ENCODE measurements at places on chromosomes 6 and 20.

- DNase-seq: no peak
Measured at GRCh38 chr20:48223715-48224114, 438.4 kb upstream of the SULF2 start.

DNA sequence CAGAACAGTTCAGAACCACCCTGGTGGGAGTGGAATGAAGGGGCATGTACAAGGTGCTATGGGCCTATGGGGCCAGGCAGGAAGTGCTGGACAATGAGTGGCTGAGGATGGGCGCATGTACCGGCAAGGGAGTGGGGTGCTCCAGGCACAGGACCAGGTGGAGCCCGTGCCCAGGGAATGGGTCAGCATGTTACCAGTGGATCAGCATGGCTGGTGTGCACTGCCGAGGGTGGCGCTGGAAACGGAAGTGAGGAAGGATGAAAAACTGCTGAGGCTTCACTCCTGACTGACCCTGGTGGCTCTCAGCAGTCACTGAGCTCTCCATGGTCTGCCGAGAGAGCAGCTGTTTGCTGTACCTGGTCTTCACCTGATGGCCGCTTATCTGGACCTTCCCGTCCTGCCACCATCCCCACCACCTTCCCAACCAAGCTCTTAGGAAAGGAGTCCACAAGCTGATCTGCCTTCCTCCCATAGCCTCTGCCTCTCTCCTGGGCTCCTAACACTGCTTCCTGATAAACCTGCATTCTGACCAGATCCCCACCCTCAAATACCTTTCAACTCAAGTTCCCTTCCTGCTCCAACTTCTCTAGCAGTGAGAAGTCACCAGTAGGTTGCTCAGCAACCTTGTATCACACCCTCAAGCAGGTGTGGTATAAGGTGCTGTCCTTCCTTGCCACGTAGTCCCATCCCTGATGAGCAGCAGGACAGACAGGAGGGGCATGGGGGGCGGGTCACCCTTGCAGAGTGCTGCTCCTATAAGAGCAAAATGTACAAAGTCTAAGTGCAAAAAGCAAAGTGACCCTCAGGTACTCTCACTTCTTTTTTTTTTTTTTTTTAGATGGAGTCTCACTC, 7.1 kb downstream of the UQCC2 start:
- DNase-seq: no peak

DNA sequence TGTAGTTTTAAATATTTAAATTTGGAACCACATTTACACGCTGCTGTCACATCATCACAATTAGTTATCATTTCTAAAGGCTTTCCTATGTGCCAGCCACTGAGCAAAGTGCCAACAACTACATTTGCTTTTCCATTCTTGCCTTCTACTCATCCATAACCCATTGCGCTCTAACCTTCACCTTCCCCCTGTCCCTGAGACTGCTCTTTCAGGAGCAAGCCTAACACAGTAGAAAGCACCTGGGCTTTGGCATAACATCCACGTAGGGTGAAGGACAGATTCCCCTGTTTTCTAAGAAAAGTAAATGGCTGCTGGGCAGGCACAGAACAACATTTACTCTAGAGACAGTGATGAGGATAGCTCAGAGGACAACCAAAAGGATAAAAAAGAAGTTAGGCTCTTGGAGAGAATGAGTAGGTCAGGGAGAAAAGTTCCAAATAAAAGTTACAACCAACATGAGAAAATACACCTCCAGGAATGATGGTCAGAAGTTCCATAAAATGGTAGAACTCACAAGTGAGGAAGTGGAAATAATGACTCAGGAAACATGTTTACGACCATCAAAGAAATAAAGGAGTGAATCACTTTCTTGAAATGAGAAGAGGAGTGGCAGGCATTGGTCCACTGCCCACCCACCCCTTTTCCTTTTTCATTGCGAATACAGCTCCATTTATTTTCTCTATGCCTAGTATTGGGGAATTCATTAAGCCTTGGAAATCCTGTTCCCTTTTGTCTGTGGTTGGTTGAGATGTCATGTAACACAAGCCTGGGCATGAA, 77.2 kb downstream of the PFDN4 start:
- DNase-seq: no peak

GRCh38 chr6:41422161-41422560, 86.8 kb downstream of the NCR2 start:
- DNase-seq: no peak
